ENCODE measurements at places on chromosomes 3 and 15.

DNA sequence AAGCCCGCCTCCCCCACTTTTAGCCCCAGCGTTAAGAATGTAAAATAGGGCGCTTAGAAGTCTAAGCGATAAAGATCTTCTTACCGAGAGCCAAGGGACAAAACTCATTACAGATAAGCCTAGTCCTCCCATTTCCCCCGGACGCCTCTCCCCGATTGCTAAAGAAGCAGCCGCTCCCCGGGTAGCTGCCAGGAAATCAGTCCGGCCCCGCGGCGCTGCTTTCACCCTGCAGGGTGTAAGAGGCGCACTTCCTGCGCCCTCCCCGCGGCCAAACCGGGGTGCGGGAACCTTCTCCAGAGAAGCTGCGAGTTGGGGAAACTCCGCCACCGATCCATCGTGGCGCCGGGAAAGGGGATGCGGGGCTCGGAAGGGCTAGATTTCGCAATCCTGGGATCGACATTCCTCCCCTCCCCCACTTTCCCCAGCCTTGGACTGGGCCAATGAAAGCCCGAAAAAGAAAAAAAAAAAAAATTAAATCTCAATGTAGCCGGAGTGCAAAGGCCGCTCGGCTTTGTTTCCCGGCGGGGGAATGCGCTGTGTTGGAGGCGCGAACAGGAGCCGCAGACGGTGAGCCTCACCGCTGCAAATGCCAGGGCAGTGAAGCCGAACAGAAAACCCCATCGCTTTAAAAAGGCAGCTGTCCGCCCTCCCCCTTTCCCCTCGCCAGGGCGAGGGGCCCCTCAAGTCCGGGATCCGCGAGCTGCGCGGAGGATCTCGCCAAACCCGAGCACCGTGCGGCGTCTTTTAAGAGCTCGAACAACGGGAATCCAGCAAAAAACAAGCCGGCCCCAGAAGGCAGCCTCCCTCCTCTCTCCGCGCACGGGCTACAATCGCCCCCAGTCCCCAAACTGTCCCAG lies 626 bp upstream of the PTPRG start:
- DNase-seq: peak; percentile 65

GRCh38 chr15:25433118-25433865 lies 5.5 kb downstream of the UBE3A start:
- DNase-seq: no peak

- DNase-seq: peak; percentile 51
Observed at GRCh38 chr15:38440353-38441129, 13.4 kb upstream of the FAM98B start.

DNA sequence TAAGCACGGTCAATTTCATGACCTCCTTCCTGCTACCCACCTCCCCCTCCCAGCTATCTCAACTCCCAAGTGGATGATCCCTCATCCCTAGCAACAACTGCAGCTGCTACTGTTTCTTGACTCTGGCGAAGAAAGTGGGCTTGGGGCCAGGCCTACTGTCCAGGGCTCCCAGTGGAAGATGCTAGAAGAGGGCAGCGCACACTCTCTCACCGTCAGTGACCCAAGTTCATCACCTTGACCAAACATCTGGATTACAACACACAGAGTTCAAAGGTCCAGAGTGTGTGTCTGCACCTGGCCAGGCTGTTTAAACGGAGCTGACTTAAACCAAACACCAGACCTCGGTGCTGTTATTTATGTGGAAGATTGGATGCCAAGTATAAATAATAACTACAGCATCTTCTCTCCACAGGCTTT lies 385.6 kb downstream of the SHQ1 start:
- DNase-seq: no peak

- no peak for DNase-seq
Observed at GRCh38 chr15:67501177-67501835, 19.6 kb upstream of the C15orf61 start.

- no peak for DNase-seq
Observed at GRCh38 chr15:60316961-60317360, 80.8 kb downstream of the ANXA2 start.

DNA sequence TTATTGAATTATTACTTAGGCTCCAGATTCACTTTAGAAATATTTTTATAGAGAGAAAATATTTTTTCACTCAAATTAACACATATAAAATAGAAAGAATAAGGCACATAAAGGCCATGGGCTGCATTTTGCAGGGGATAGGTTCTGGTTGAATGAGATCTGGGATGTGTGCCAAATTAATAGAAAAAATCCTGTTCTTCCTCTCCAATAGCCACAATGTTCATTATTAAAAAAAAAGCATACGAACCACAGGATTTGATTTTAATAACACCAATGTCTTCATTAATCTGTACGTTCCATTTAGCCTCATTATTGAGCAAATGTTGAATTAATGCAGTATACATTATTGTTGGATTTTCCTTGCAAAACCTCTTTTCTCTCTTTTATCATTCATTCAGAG lies 622.8 kb upstream of the AGTR1 start:
- no peak for DNase-seq

DNA sequence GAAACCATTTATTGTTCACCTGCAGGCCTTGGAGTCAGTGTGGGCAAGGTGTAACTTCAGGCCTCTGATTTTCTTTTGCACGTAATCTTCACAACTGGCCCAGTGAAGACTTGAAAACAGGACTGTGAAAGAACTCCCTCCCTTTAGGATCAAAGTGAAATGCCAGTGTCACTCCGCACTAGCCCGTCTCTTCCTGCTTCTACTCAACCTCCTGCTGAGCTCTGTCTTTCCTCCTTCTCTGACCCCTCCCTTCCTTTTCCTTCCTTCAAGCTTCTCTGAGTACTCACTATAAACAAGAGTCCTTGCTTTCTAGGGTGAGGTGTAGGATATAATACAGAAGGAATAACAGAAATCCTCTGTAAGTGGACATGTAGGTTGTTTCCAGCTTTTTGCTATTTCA lies 28.5 kb downstream of the TMEM41A start:
- no peak for DNase-seq

- DNase-seq: no peak
Observed at GRCh38 chr3:79063624-79064023, 704.2 kb downstream of the ROBO1 start.

DNA sequence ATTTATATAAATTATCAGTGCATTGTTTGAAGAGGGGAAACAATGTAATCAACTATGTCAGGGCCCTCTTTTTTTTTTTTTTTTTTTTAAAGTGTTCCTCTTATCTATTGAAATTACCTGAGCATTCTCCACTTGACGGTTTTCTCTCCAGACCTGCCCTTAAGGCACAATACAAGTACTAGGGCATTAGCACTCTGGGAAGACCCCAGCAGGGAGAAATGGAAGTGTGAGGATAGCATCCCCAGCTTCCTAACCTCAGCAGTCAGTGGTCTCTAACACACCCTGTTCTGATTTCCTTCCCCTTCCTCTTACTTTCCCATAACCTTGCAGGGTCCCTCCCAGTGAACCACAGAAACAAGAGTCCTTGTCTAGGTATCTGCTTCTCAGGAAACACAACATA lies 458.3 kb upstream of the ARL6 start:
- DNase-seq: no peak

- DNase-seq: no peak
Observed at GRCh38 chr15:31774045-31774444, 256.3 kb upstream of the CHRNA7 start.

DNA sequence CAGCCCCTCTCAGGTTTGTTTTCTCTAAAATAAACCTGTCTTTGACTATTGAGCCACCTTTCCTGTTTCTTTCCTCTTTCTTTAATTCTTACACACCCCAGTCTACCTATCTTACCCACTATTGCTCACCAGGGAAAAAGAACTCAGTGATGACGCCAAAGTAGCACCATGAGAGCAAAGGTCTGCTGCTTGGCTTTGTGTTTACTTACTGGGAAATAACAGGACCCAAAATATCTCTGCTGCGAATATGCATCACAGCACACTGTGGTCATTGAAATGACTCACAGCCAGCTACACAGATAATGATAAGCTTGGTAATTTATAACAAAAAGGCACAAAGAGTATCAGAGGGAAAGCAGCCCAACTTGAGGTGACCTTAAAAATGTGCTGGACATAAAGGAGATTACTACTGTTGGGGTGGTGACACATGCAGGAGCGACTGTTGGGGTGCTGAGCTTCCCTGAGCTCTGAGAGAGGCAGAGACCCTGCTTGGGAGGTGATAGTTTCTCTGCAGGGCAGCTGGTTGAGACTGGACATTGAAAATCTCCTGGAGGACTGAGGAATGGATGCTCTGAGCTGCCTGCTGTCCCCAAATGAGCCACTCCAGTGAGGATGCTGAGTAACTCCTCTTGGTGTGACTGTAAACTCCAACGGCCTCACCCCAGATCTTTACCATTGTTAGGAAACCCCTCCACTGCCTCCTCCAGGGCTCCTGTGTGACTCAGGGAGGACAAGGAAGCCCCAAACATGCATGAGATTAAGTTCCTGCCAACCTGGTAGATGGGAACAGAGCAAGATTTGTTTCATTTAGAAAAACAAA lies 14.5 kb downstream of the EFCAB12 start:
- DNase-seq: no peak

- DNase-seq: peak; percentile 18
Observed at GRCh38 chr3:156291272-156292123, 171.1 kb downstream of the KCNAB1 start.

DNA sequence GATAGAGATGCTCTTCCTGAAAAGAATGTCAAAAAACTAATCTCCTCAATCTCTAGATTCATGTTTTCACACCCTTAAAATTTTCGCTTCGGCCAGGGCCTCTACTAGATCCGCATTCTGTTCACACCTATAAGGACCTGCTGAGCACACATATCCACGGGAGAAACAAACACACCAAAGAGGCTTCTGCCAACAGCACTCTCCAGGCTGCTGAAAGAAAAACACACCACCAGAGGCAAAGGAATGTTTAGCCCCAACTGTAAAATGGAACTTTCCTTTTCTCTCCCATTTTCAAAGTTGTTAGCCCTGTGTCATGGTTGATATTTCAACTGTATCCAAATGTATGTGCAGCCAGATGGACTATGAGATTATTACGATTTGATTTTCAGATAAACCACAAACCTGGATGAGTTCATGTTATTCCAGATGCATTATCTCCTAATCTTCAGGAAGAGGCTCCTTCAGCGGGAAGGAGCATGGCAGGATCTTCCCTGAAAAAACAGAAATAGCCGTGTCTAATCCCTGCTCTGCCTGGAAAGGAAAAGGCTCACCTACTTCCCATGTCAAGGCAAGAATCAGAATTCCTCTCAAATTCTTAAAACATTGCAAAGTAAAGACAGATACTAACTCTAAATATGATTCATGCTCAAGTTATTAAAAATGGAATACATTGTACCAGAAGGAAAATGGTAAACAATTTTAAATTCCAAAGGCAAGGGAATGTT lies 442.7 kb upstream of the NR2F2 start:
- DNase-seq: no peak

GRCh38 chr15:58047149-58047548 lies 18.4 kb downstream of the ALDH1A2 start:
- no peak for DNase-seq

DNA sequence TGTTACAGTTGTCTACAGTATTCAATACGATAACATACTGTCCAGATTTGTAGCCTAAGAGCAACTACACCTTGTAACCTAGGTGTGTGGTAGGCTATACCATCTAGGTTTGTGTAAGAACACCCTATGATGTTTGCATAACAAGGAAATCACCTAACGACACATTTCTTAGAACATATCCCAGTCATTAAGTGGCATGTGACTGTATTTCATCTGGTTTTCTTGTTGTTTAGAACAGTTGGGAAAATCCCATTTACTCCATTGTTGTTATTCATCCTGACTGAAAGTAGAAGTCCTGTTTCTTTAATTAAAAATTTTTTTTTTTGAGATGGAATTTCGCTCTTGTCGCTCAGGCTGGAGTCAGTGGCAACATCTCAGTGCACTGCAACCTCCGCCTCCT lies 31.3 kb downstream of the LRRC28 start:
- DNase-seq: no peak

- no peak for DNase-seq
Observed at GRCh38 chr3:12392101-12392878, 92.0 kb upstream of the TSEN2 start.

GRCh38 chr15:70532531-70533186 lies 230.7 kb downstream of the UACA start:
- DNase-seq: no peak

GRCh38 chr3:135243616-135244015 lies 448.6 kb downstream of the EPHB1 start:
- DNase-seq: no peak

DNA sequence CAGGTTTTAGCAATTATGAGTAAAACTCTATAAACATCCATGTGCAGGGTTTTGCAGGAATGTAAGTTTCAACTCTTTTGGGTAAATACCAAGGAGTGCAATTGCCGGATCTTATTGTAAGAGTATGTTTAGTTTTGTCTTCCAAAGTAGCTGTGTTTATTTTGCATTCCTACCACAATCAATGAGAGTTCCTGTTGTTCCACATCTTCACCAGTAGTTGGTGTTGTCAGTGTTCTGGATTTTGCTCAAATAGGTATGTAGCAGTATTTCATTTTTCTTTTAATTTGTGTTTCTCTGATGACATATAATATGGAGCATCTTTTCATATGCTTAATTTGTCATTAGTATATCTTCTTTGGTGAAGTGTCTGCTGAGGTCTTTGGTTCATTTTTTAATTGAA lies 185.1 kb upstream of the GALNT15 start:
- DNase-seq: no peak

DNA sequence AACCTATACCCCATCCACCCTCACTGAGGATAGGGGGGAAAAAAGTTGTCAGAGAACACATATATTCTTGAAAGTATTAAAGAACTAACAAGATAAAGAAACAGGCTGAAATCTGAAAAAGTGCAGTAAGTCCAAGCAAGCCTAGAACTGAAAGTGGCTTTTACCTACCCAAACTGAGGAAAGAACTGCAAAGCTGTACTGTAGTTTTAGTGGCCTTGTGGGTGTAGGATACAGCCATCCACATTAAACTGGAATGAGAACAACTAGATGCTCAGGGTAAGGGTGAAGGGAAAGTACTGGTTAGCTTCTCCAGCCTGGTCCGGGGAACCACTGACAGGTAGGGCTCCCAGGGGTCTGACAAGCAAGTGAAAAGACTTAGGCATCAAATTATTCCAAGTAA lies 10.1 kb downstream of the UBP1 start:
- no peak for DNase-seq

DNA sequence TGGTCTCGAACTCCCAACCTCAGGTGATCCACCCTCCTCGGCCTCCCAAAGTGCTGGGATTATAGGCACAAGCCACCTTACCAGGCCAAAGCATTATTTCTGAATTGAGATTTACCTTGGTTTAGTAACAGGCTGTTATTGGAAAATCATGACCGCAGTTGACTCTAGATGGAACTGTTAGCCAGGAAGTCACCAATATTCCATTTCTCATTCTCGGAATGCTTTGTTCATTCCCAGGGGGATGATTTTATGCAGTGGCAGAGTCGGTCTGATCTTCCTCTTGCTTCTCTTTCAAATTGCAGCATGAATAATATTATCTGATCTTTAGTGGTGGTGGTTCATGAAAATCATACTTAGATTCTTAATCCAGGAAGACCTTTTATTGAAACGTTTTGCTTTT lies 195.5 kb upstream of the MBNL1 start:
- DNase-seq: no peak

GRCh38 chr15:63389902-63390670 lies 8.4 kb upstream of the CA12 start:
- DNase-seq: no peak

DNA sequence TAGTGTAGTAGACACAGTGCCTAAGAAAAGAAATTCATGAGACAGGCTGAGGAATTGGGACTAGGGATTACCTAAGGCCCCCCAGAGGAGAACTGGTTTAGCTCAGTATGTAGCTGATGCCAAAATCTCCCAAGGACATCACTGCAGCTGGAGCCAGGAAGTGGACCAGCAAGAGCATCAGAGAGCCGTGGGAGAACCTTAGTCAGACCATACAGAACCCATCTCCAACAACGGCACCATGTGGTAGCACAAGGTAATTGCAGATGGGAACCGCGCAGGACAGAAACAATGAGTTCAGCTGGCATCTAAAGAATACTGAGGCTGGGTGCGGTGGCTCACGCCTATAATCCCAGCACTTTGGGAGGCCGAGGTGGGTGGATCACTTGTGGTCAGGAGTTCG lies 81.7 kb downstream of the WNT5A start:
- peak; percentile 16 for DNase-seq

Data from neural crest cell (in vitro differentiated cells).